ENCODE measurements at places on chromosomes 6 and 20. TPM values are rescaled to one million over a fixed set of nuclear protein-coding genes. Genes with fewer than 3 reads are reported as not detected.

Gene EYA2
- total RNA-seq: not detected

Gene MCCD1
- not detected for total RNA-seq

Gene BMP6
- 2.3 TPM for total RNA-seq

Gene METTL24
- not detected for total RNA-seq

Gene BHLHE23
- not detected for total RNA-seq

Gene ARMC2
- 3.0 TPM for total RNA-seq

Gene MAS1
- total RNA-seq: not detected

Gene TCP11
- not detected for total RNA-seq

Gene SLC17A2
- not detected for total RNA-seq

Gene SCRT2
- total RNA-seq: not detected

Gene TPMT
- 18.7 TPM for total RNA-seq

Gene COX4I2
- not detected for total RNA-seq

Gene PRL
- not detected for total RNA-seq

Gene GPR63
- total RNA-seq: 2.8 TPM

Gene BMP5
- total RNA-seq: not detected

Gene TMEM170B
- total RNA-seq: 0.03 TPM

Gene NOX3
- not detected for total RNA-seq
